NCI-H526 (cell line): ENCODE measurements at places on chromosomes 16 and 17.

DNA sequence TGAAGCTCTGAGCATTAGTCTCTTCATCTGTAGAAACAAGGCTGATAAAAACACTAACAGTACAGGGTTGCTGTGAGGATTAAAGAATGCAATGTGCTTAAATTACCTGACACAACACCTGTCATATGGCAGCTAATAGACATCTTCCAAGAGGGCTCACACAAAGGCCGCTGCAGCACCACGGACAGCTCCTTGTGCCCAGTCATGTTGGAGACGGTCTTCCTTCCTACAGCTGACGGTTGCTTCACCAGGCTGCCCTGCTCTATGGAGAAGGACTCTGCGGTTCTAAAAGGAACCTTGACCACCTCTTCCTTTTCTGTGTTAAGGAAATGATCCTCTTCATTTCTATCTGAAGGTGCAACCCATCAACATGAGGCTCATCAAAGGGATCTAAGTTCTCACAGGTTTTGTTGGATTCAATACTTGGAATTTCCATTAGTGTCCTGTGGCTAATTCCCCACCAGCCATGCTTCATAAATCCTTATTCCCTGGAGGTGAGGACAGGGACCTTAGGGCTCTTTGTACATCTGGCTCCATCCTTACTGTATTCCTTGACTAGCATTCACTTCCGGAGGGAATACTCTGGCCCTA lies 138.9 kb upstream of the CES5A start:
- no peak for DNase-seq

- no peak for DNase-seq
Measured at GRCh38 chr16:23024044-23024443, 125.2 kb downstream of the USP31 start.

- DNase-seq: peak; percentile 9
Measured at GRCh38 chr17:37118366-37119137, 169.8 kb downstream of the AATF start.

- no peak for DNase-seq
Measured at GRCh38 chr17:61689610-61690180, 98.7 kb upstream of the NACA2 start.

- no peak for DNase-seq
Measured at GRCh38 chr16:71296584-71297340, 7.6 kb upstream of the CMTR2 start.
